ENCODE measurements at places on chromosomes 5 and 9. TPM values are rescaled to one million over a fixed set of nuclear protein-coding genes. Genes with fewer than 3 reads are reported as not detected.
A peak's percentile ranks its signal among the peaks of the same experiment; 100 is the strongest.

DNA sequence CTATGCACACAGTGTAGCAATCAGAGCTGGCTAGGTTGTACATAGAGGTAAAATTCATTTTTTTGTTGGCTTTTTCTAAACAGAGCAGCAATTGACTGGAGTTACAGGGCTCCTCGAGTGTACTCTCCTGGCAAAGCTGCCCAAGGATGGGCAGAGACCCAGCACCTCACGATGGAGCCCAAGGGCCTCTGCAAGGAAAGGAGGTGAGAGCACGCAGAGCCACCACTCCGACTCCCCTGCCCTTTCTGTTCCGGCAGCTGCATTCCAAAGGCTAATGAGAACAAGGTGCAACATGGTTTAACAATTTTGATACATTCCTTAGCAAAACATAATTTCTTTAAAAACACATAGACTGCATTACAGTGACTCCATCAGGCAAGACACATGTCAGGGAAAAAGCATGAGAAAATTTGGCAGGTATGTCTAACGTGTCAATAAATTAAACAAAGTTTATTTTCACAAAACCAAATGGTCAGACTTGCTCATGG, 47.5 kb downstream of the SAXO1 start:
- DNase-seq = no peak

GRCh38 chr5:135850231-135850630, 15.8 kb downstream of the SLC25A48 start:
- no peak for DNase-seq

- no peak for DNase-seq
Measured at GRCh38 chr5:145429170-145429569, 406.0 kb downstream of the PRELID2 start.

GRCh38 chr5:59620535-59621212, 272.9 kb downstream of the PDE4D start:
- DNase-seq = no peak

- DNase-seq = no peak
Measured at GRCh38 chr9:1253064-1253979, 203.2 kb downstream of the DMRT2 start.

TRMO gene
- polyA plus RNA-seq = 13.9 TPM

DNA sequence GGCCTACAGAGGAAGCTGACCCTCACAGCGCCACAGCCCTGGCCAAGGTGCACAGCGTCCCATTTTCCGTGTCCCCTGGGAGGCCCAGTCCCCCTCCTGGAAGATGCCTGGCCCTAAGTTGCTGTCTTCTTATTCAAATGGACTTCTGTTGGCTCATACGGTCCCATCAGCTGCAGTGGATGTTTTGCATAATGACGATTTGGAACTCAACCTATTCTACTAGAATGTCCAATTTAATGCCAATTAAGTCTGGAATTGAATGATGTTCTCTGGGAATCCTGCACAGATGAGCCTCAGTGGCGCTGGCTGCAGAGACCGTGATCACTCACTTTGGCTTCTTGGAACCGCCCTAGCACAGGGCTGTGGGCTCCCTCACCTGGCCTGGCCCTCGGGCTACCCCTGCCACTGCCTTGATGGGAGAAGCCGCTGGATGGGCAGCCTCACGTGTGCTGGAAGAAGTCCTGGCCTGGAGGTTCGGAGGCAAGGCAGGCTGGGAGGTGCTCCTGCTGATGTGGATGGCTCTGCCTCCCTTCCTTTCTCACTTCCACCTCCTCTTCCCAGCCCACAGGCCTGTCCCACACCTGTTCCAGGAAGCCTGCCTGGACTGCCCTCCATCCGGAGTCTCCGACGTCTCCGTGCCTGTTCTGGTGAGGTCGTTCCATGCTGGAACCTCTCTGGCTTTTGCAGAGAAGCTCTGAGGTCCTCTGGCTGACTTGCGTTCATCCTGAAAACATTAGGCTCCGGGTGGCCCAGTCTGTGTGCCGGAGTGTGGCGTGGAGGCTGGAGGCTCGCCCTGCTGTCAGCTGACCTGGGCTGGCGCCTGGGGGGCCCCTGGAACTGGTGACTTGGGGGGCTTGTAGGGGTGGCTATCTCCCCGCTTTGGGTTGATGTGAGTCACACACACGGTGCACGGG, 147.1 kb downstream of the RXRA start:
- DNase-seq = no peak

DNA sequence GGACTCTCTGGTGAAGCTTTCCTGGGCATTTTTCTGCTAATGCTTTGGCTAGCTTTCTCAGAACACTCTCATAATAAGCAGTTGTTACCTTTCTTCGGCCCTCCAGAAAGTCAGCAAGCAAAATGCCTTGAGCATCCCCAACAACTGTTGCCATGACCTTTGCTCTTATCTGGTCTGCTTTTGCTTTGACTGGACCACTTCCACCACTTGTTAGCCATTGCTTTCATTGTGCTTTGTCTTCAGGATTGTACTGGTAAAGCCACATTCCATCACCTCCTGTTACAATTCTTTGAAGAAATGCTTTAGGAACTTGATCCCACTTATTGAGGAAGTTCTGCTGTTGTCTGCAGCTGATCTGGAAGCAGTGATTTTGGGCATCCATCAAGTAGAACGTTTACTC, 35.7 kb downstream of the RAD50 start:
- no peak for DNase-seq

GRCh38 chr5:172757394-172758010, 13.5 kb downstream of the DUSP1 start:
- no peak for DNase-seq

OCLN gene
- 4.6 TPM for polyA plus RNA-seq

DNA sequence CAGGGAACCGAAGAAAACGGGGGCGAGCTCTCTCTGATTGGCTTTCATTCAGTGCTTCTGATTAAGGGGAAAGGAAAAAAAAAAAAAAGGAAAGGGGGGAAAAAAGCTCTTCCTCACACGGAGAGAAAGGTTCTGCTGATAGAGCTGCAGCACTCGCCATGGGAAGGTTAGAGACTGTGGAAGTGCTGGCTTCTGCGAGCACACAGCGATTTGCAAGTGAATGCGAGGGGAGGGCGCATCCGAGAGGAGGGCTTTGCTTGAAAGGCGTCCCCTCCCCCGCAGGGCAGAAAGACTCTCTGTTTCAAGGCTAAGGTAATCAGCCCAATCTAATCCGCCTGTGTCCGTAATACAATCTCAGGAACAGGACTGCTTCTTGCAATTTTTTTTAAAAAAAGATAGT, at the start of gene CDH10:
TSS of gene CDH10 (minus strand) at position 218 of the 400 bp plus-strand sequence. CDS start 51,488 bp downstream, outside the sequence.
- DNase-seq = no peak

- DNase-seq = no peak
Measured at GRCh38 chr5:137207023-137207760, 291.9 kb downstream of the SPOCK1 start.

KCNT1 gene
- polyA plus RNA-seq = not detected

DNA sequence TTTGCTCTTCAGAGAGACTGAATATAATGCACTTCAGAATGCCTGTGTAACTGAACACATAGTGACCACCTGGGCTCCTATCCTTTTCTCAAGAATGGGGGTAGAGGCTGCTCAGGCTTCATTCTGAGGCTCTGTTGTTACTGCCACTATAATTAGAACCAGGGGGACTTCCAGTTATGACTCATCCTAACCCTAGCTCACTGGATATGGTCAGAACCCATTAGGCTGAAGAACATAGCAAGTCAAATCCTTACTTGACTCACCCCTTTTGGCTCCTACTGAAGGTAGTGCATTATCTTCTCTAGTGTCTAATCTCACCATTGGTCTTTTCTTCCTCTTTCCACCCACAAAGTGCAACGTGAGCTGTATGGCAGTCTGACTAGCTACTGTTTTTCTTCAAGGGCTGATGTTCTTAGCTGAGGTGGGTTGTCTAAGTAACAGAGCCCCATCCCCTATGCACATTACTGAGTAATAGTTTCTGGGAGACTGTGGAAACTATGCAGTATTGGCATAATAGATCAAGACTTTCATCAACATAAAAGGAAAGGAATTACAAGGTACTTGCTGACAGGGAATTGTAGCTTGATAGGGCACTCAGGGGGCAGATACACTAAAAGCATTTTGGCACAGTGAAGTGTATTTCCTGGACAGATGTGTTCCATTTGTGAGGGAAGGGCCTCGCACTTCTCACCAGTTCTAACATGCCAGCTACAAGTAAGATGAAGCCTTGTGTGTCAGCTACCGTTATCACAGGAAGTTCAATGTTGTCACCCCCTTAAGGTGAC, 431.0 kb upstream of the MEF2C start:
- peak; percentile 17 for DNase-seq

- DNase-seq = no peak
Measured at GRCh38 chr9:7489036-7489435, 310.5 kb downstream of the DMAC1 start.

GRCh38 chr5:109682383-109682782, 7.3 kb upstream of the MAN2A1 start:
- DNase-seq = no peak

- no peak for DNase-seq
Measured at GRCh38 chr5:98977723-98978122, 48.9 kb upstream of the CHD1 start.

- no peak for DNase-seq
Measured at GRCh38 chr9:124273427-124274160, 15.8 kb downstream of the NEK6 start.

DNA sequence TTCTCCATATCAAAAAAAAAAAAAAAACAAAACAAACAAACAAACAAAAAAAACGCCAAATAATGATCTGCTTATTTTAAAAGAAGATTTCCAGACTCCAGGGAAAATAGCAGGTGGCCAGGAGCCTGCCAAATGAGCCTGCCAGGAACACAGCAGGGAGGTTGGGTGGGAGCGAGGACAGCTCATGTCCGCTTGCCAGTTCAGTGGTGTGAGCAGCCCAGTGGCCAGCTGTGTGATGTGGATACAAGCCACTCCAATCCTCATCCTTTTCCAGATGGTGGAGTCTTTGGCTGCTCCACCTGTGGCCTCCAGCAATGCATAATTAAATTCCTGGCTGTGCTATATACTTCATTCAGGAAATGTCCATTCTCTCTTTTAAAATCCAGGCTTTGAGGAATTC, 1025.1 kb upstream of the C9orf72 start:
- no peak for DNase-seq

GRCh38 chr9:114662081-114662989, 4.7 kb upstream of the TEX53 start:
- no peak for DNase-seq

- no peak for DNase-seq
Measured at GRCh38 chr5:147387109-147387508, 122.8 kb downstream of the DPYSL3 start.

IQGAP2 gene
- 0.05 TPM for polyA plus RNA-seq

MEIKIN gene
- not detected for polyA plus RNA-seq

DNA sequence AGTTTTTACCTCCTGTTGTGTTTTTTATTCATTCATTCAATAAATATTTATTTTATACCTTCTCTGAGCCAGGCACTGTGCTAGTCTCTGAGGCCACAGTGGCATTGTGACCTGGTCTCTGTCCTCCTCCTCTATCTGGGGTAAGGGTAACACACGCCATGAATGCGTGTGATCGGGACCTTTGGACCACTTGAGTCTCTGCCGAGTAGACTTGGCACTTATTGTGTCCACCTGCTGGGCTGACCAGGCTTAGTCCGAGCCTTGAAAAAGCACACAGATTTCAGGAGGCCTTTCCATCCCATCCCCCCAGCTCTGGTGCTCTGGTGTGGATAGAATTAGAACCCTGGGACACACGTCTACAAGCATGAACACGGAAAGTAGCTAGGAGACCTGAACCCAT, 58.7 kb downstream of the ERGIC1 start:
- DNase-seq = no peak

DNA sequence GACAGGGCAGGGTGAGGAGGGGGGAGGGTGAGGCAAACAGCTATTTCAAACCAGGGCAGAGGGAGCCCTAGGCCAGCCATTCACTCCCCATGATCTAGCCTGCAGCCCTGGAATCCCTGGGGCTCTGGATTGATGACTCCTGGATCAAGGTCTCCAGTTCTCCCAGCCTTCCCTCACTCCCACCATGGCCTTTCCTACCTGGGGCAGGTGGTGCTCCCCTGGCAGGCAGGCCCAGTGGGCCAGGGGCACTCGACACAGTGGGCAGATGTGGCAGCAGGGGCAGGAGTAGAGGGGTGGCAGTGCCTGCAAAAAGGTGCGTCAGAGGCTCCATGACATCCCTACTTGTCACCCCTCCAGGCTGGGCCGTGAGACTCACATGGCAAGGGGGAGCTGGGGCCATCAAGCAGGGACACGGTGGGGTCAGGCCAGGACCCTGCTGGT, 6.0 kb downstream of the KIF12 start:
- no peak for DNase-seq

- no peak for DNase-seq
Measured at GRCh38 chr5:91059409-91059808, 323.7 kb downstream of the ARRDC3 start.

GRCh38 chr5:11815916-11816315, 88.3 kb downstream of the CTNND2 start:
- DNase-seq = no peak

GRCh38 chr5:142839711-142840346, 69.7 kb downstream of the ARHGAP26 start:
- no peak for DNase-seq

CBY3 gene
- not detected for polyA plus RNA-seq

DNA sequence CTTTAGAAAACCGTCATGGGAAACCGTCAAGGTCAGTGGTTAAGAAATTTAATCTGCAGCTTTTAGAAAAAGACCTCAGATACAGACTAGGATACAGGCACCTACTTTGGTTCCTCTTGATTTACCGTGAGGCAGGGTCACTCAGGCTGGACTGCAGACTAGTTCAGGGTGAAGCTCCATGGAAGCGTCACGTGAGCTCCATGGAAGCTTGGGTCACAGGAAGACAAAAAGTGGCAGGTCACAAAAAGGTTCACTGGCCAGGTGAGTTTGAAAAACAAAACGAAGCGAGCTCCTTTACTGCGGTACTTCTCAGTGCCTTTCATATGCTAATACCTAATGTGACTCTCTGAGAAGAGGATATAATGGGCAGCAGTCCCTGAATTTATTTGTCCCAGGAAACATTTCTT, 43.0 kb downstream of the PRRC2B start:
- DNase-seq = no peak

C6 gene
- polyA plus RNA-seq = not detected

DNA sequence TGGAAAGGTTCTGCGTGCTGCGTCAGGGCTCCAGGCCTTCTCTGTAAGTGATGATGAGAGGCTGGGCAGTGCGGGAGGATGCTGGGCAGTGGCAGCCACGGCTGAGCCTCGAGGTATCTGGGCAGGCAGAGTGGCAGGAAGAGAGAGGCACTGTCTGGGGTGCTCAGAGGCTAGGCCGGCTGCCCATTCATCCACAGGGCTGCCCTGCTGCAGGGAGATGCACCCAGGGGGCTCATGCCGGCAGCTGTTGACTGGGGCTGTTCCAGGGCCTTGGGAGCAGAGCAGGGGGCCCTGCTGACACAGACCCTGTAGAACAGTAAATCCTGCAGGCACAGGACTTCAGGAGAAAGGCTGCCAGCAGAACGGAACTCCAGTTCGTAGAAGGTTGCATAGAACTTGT, 88.8 kb downstream of the BOD1 start:
- no peak for DNase-seq

DNA sequence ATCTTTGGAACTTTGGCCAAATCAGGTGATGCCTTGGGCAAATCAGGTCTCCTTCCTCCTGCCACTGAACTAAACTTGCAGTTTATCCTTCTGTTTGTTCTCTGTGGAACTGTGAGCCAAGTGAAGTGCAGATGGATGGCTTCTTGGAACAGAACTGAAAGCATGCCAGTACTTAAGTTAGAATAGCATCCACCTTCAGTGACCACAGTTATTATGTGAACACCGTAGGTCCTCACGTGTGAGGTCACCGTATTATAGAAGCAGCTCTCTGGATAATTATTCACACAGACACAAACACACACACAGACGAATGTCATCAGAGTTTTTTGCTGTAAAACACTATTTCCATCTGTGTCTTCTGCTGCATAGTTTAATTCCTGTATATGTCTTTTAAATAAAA, 162.6 kb downstream of the EFNA5 start:
- no peak for DNase-seq

All from keratinocyte (primary cell).